ENCODE measurements at places on chromosomes 2 and 18.

- DNase-seq = no peak
Observed at GRCh38 chr2:15595342-15595905, 3.8 kb downstream of the DDX1 start.

DNA sequence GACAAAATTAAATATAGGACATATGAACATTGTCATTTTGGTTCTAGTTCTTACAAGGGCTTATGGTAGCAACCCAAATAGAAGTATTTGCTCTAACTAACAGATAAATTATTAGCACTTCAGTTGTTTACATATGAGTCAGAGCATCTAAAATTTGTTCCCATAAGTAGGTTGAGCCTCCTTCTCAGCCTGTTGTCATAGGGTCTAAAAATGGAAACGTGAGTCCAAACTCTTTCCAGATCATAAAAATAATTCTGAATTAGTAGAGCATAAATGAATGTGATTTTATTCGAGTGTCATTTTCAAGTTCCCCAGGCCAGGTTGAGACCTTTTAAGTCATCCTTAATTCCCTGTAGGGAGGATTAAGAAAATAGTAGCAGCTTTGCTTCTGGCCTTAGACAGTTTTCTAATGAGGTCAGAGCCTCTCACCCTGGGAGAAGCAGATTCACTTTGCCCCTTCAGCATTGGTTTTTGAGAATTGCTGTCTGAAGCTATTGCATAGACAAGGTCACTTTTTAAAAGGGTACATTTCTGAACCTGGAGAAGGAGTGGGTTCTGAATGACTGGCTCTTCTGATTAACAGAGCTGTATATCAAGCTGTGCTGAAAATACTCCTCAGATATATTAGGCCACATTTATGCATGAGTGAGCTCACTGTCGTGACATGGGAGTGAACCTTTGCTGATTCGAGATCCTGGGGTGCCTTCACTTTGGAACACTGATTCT, 164.3 kb downstream of the NEDD4L start:
- DNase-seq = no peak

DNA sequence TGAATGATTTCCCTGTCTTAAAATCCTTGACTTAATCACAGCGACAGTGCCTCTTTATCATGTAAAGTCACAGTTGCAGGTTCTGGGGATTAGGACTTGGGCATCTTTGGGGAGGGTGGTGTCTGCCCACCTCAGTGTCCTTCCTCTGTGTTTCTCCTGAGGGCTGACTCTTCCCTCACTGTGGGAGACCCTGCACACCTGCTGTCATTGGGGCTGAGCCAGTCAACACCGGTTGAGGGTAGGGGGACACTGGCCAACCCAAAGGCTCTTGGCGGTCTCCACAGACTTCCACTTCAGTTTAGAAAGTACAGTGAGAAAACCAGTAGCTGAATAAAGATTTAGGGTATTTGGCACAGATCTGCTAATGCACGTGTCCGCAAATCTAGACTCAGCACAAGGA, 36.9 kb downstream of the AGAP1 start:
- DNase-seq = no peak

- DNase-seq = no peak
Observed at GRCh38 chr18:13584825-13585224, 141.5 kb downstream of the FAM210A start.
